Caudate nucleus (tissue), 63 donors: ENCODE measurements at places on chromosomes 2 and 18.

DNA sequence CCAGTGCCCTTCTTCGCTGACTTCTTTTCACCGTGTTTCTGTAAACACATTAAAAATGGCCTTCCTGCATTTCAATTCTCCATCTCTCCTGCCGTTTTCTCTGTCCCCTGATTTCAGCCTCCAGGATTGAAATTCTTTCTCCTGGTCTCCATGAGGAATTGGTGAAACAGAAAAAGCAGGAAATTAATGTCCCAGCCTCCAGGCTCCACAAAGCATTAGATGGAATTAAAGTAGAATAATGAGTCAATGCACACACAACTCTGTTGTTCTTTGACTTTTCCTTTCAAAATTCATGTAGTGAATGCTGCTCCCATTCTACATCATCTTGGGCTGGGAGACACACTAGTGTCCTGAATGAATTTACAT, 209.5 kb downstream of the KLHL29 start:
- no peak for DNase-seq

- no peak for DNase-seq
Measured at GRCh38 chr2:5538772-5539171, 153.4 kb upstream of the SOX11 start.

DNA sequence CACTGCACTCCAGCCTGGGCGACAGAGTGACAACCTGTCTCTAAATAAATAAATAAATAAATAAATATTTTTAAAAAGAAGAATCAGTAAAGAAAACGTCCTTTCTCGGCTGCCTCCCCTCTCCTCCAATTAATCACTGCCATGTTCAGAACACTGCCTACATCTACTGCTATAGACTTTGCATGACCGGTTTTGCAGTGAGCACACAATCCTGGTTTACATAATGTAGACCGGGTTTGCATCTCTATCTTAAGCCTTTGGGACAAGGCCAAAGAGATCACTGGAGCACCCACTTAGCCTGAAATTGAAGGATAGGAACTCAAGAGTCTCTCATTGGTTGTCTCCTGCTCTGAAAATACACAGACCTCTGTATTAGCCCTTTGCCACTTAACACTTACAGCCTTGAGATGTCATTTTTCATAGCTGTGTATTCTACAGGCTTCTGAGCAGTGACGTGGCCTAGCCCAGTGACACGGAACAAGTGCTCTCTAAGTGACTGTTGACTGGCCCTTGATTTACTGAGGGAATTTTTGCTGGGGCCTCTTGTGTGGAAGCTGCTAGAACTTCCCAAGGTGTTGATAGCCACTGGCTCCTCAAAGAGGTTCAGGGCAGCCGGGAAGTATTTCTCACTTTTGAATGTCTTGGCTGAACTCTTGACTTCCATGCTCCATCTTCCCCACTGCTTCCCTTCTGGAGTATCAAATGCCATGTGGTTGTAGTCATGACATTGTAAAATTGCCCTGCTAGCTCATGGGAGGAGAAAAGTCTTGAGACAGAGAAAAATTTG, 45.3 kb upstream of the CCBE1 start:
- no peak for DNase-seq

DNA sequence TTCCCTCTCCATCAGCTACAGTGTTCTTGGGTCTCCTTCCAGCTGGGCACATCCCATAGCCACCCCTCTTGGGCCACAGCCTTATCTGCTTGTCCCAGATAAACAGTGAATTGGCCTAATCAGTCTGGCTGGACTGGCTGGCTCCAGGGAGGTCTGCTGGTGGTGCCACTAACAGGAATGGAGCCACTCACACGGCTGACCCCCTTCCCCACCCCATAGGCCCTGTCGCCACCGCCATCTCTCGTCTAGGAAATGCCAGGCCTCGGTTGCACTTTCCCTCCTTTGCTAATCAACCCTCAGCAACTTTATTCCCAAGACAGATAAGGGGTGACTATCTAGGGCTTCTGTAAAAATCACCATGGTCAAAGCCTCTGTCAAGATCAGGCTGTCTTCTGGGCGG, 23.0 kb upstream of the TNP1 start:
- no peak for DNase-seq

DNA sequence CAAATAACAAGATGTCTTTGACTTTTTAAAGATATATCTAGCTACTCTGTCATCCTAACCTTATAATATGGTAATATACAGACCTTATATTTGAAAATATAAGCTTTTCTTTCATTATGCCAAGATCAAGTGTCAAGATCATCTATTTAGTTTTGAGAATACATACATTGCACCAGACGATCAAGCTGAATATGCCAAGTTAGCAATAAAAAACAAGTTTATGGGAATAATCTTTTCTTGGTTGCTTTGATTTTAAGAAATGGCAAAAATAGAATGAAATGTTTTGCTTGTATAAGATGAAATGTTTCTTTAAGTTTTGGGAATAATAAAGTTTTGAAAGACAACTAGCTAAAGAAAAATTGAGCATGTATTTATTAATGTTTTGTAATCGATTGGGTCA, 163.8 kb downstream of the DPP4 start:
- no peak for DNase-seq

- no peak for DNase-seq
Measured at GRCh38 chr2:157808421-157808820, 67.7 kb downstream of the ACVR1 start.

GRCh38 chr2:226970362-226970761, 134.5 kb downstream of the RHBDD1 start:
- no peak for DNase-seq

DNA sequence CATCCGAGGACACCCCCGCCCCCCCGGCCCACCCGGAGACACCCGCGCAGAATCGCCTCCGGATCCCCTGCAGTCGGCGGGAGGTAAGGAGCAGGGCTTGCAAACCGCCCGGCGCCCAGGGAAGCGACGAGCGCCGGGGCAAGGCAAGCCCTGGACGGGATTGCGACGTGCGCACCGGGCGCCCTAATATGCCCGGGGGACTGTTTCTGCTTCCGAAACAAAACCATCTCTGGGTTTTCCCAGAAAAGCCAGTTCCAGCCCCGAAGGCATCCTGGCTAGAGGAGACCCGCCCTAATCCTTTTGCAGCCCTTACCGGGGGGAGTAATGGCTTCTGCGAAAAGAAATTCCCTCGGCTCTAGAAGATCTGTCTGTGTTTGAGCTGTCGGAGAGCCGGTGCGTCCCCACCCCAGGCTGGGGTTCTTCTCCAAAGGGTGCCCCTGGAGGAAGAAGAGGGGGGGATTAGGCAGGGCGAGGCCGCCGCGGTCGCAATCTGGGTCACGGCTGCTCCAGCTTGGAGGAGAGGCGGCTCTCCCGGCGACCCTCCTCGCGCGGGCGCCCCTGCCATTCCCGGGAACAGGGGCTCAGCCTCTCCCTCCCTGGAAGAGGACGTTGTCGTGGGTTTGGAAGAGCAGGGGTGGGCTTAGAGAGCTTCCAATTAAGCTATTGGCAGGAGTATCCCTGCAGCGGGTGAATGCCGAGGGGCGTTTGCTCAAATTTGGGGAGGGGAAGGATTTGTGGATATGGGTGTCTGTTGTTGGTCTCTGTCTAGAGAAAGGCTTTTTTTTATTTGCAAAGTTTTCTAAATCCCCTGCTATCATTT, 521 bp downstream of the MYCN start:
- peak; percentile 59 for DNase-seq

DNA sequence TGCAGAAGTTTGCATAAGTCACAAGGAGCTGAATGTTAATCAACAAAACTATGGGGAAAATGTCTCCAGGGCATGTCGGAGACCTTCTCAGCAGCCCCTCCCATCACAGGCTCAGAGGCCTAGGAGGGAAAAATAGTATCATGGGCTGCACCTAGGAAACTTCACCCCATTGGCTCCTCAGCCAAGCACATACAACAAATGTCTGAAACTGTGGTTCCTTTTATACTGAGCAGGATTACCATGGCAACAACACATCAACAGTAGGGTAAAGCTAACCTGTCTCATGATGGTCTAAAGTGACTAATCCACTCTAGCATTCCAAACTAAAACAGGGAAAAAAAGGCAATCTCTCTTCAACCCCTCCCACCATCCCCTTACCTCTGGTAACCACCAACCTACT, 3.2 kb upstream of the NEMP2 start:
- DNase-seq, result no peak

DNA sequence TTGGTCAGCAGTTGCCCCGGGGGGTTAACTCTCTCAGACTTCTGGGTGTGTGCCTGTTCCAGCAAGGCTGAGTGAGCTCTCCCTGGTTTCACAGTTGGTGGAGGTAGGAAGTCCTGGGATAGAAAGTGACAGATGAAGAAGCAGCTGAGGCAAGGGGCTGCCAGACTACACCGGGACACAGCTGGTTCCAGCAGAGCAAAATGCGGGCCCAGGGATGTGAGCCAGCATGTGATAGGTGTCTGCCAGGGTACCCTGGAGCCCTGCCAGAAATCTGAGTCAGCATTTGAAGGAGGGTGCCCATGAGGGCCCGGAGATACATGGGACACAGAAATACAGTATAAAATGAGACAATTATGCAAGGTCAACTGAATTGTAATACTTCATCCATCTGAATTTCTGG, 79.3 kb upstream of the LGALSL start:
- DNase-seq, result no peak

GRCh38 chr18:35083174-35083712, 42.0 kb downstream of the MAPRE2 start:
- DNase-seq, result no peak

- DNase-seq, result no peak
Measured at GRCh38 chr2:119490106-119490505, 34.2 kb downstream of the SCTR start.

DNA sequence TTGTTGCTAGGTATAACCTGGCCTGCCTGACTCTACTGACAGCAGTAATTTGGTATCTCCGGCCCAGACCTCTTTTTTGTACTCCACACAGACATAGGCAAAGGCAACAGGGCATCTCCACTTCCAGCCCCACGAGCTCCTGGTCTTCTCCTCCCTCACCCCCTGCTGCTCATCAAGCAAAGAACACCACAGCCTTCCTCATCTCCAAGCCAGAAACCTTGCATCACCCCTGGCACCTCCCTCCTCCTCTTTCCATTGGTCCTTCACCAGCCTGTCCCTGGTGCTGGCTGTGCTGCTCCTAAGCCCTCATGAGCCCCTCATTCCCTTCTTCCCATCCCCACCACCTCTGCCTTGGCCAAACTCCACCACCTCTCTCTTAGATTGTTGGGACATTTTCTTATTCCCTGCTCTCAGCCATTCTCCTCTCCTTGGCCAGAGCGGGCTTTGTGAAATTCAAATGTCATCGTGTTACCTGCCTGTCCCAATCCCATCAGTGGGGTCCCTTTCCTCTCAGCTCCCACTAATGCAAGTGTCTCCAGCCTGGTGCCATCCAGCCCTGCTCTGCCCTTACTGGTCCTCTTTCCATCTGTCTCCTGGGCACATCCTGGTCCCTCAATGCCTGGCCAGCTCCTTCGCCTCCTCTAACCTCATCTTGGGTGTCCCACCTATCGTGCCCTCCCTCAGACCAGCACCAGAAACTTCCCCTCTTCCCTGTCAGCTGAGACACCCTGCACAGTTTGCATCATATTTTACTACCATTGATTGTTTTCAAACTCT, 77.4 kb downstream of the INHBB start:
- DNase-seq, result no peak

- peak; percentile 86 for DNase-seq
Measured at GRCh38 chr2:130869441-130870160, 32.9 kb downstream of the ARHGEF4 start.

- DNase-seq, result no peak
Measured at GRCh38 chr2:37992601-37993000, 67.5 kb downstream of the RMDN2 start.

- DNase-seq, result no peak
Measured at GRCh38 chr2:191933307-191934105, 86.6 kb upstream of the CAVIN2 start.

- no peak for DNase-seq
Measured at GRCh38 chr2:27072920-27073319, 1.5 kb upstream of the OST4 start.

DNA sequence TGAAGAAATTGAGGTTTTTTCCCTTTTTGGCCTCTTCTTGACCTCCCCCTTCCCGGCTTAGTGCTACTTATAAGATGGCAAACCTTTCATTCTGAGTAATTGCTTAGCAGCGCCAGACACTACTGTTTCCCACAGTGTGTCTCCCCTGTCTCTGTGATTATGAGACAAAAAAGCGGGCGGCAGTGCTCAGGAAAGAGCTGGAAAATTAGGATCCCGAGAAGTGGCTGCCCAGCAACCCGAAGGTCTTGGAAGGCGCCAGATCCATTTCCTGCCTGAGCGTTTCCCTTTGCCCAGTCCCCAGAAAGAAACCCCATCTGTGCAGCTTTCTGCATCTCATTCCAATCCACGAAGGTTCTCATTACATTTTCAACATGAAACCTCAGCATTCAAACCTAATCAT, 191.9 kb upstream of the APCDD1 start:
- no peak for DNase-seq

GRCh38 chr2:65367524-65367923, 64.9 kb downstream of the SPRED2 start:
- DNase-seq, result no peak

GRCh38 chr2:71226096-71226964, 573 bp downstream of the PAIP2B start:
- peak; percentile 25 for DNase-seq

DNA sequence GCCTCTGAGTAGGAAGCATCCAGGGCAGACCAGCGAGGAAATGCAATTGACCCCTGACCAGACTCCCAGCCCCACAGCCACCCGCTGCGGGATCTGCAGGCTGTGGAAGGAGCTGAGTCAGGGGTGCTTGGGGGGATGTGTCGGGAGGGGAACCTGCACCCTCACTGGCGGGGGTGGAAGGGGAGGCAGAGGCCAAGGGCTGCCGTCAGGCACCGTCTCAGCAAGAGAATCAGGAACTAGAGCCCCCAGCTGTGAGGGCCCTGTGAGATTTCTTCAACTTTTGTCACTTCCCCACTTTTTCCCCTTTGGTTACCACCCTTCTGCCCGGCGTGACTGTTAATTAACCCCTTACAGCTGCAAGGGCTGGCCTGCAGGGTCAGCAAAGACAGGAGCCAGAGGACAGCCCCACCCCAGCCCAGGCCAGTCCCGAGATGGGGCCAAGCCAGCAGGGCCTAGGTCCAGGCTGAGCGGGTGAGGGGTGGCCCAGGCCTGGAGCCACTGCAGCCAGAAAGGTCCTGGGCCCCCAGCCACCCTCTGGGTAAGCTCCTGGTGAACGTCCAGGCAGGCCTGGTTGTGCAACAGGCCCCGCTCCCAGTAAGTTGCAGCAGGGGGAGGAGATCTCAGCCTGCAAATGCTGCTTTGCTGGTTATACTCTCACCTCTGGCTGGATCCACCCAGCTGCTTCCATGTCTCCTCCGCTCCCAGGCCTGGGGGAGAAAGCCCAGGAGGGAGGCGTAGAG, 147.0 kb upstream of the ID2 start:
- peak; percentile 36 for DNase-seq

DNA sequence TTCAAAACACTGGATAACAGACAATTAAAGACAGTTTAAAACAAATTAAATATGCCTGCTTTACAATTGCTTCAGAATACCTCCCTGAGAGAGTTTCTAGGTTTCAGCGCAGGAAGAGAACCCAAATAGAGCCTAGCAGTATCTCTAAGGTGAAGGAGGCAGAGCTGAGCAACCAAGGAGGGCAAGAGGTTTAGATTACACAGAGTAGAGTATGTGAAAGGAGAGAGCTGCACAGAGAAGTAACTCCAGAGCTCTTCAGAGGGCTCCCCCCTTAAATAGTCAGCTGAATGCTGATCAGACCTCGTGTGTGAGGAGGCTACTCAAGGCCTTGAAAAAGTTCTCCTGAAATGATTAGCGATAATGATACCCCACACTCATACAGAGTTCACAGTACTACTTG, 386.5 kb upstream of the TCF4 start:
- DNase-seq, result no peak

GRCh38 chr18:49164738-49165137, 214.0 kb upstream of the SMAD7 start:
- no peak for DNase-seq

GRCh38 chr2:182420669-182421068, 6.2 kb downstream of the PDE1A start:
- DNase-seq, result no peak

GRCh38 chr18:13793819-13794218, 30.1 kb upstream of the MC5R start:
- no peak for DNase-seq
